ENCODE measurements at places on chromosomes 1 and 21. TPM values are rescaled to one million over a fixed set of nuclear protein-coding genes. Genes with fewer than 3 reads are reported as not detected.

The HTR1D gene
- not detected for total RNA-seq

The BCAS2 gene
- 63.5 TPM for total RNA-seq

DNA sequence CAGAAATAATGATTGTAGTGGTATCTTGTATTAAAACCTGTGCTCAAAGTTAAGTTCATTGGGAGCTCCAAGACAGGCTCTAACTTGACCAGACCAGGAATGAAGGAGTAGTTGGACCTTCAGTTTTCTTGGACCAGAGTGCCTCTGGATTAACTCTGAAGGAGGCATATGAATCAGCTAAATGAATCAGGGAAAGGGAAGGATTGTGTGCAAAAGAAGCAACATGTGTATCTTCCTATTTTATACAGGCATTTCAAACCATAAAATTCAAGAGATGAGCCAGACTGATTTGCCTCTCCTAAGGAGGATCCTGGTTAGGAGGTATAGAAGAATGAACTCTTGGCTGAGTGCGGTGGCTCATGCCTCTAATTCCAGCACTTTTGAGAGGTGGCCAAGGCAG lies 71.4 kb downstream of the CC2D1B start:
- H3K4me1 ChIP-seq = no peaks in the 10 kb centered on the region
- peak; percentile 31 for DNase-seq
- H3K27me3 ChIP-seq = peaks cover 2% of the 10 kb centered on the region

The NHLH1 gene
- total RNA-seq = 0.54 TPM

The CRB1 gene
- not detected for total RNA-seq

DNA sequence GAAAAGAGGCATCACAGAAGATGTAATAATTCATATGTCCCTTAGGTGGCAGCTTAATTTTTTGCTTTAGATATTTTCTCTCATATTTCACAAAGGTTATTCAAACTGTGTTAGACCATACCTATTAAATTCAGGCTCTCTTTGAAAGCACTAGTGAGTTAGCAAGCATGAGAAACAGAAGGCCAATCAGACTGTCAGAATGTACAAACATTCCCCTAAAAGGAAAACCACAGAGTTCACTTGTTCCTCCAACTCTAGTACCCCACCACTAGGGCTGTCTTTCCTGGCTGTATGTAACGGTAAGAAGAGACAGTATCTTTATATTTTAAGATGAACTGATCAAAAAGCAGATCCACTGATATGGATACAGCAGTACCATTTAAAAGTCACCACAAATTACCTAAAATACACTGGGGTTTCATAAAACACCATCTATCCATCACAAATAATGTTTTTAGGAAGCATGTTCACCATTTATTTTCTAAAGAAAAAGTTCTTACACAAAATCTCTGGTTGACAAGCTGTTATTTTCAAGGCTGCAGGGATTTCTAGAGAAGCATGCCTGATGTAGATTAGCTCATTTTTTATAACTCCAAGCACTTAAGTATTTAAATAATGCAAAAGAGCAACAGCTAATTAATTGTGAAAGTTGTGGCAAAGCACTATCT lies 1.8 kb downstream of the ARPC5 start:
- peak overlapping the region; percentile 83 for H3K27ac ChIP-seq
- H3K36me3 ChIP-seq = peaks cover 34% of the 10 kb centered on the region
- peak overlapping the region; percentile 98 for H3K4me3 ChIP-seq
- peaks cover 8% of the 10 kb centered on the region for H3K27me3 ChIP-seq
- peaks cover 39% of the 10 kb centered on the region for H3K4me1 ChIP-seq
- peak; percentile 79 for DNase-seq

DNA sequence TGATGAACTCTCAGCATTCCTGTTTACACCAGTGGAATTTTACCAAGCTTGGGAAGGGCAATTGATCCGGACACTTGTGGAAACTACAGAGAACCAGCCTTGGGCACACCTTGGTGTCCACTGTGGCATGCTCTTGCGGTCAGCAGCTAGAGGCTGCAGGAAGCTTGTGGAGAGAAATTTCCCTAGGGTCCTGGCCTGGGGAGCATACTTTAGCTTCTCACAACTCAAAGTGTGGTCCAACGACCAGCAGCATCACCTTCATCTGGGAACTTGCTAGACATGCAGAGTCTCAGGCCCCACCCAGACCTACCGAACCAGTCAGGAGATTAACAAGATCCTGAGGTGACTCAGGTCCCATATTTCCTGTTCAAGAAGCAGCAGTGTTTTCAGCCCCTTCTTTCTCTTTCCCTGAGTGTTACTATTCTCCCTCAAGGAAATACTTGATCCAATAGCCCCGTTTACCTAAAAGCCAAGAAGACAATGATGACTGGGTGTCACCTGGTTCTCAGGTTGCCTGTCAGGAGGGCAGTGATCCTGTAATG lies 55.7 kb upstream of the KCNE2 start:
- no peak overlapping the region for H3K4me3 ChIP-seq
- peaks cover 2% of the 10 kb centered on the region for H3K27me3 ChIP-seq
- DNase-seq = no peak

DNA sequence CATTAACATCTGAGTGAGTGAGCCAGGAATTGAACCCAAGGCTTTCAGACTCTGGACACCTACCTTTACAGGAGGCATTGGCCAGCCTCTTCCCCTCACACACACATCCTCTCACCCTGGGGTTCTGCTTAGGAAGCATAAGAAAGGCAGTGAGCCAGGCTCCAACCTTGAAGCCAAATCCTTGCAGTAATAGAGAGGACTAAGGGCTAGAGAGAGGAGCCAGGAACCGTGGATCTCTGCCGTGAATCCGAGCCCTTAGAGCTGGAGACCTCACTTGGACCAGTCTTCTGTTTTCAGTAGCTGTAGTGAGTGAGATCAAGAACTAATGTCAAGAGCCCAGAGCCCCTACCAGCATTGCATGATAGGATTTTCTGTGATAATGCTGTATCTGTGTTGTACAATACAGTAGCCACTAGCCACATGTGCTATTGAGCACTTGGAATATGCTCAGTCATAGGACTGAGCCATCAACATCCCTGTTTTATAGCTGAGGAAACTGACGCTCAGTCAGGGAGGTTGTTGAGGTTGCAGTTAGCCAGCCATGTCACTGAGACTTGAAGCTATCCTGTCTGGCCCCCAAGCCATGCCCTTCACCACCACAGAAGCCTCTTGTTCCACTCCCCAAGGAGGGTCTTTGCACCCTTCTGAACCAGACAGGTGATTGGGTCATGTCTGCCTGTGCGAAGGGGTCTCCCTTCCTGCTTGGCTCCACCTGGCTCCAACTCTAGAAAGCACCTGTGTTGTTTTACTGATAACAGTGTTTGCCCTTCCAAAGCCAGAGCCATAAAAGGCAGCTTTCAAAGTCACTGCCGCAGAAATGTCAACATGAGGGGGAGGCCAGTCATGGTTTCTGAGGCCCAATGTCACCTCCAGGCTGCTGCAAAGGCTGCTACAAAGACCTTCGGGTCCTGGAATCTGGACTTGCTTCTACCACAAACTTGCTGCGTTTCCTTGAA lies 101.1 kb upstream of the JUN start:
- peaks cover 1% of the 10 kb centered on the region for H3K36me3 ChIP-seq
- H3K4me3 ChIP-seq = peak overlapping the region; percentile 53
- H3K27ac ChIP-seq = peak overlapping the region; percentile 67
- no peaks in the 10 kb centered on the region for H3K27me3 ChIP-seq

The CLDN17 gene
- not detected for total RNA-seq

The KNCN gene
- not detected for total RNA-seq

- peaks cover 12% of the 10 kb centered on the region for H3K27me3 ChIP-seq
- DNase-seq = peak; percentile 82
- H3K4me3 ChIP-seq = no peak overlapping the region
- peaks cover 4% of the 10 kb centered on the region for H3K4me1 ChIP-seq
- no peak overlapping the region for H3K27ac ChIP-seq
These were observed 164.2 kb upstream of the C1orf21 start for GRCh38 chr1:184222652-184223052.

DNA sequence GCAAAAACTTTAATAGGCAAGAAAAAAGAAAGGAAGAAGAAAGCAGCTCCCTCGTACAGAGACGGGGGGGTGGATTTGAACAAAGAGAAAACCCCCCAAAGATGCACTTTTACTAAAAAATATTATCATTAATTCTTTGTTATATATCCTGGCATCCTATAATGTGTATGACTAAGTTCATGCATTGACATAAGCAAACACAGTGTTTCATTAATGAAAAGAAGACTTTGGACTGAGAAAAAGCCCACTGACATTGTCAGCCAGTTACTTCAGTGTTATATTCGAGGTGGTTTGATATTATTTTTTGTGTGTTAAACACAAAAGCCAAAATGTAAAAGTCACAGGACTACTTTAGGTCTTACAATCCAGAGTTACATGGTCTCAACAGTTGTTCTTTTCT lies 110.1 kb upstream of the DPYD start:
- no peak overlapping the region for H3K4me3 ChIP-seq
- peaks cover 17% of the 10 kb centered on the region for H3K27me3 ChIP-seq
- H3K36me3 ChIP-seq = no peaks in the 10 kb centered on the region

- no peaks in the 10 kb centered on the region for H3K4me1 ChIP-seq
- no peaks in the 10 kb centered on the region for H3K27me3 ChIP-seq
- DNase-seq = no peak
- H3K4me3 ChIP-seq = no peak overlapping the region
- H3K27ac ChIP-seq = no peak overlapping the region
These were observed 35.5 kb downstream of the KIRREL1 start for GRCh38 chr1:158028969-158029368.

The CR1 gene
- total RNA-seq = not detected

The TMEM269 gene
- total RNA-seq = not detected

All from activated CD4-positive, alpha-beta T cell treated with anti-CD3 and anti-CD28 coated beads, Interleukin-2, amount 10 ng/mL, durations not matched to agents 24 days and 14 days (primary cell).